ENCODE measurements at places on chromosomes 7 and 10.

GRCh38 chr10:75616874-75617478 lies 185.6 kb downstream of the LRMDA start:
- DNase-seq: no peak

- DNase-seq: no peak
These were observed 85.4 kb downstream of the SIRT1 start for GRCh38 chr10:67969875-67970274.

DNA sequence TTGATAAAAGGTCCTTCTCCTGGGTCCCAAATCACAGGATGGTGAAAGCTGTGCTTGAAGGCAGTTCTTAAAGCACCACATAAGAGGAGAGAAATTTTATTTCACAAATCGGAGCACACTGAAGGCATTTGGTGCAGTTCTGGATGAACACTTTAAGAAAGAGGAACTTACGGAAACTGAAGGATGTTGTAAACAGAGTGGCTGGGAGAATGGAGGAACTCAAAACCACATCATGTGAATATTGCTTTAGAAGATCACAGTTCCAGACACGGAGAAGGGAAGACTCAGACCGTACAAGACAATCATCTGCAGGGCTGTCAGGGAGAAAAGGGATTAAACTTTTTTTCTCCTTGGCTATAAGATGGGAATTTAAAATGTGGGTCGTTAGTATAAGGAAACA lies 9.0 kb upstream of the GPR141 start:
- DNase-seq: no peak

- DNase-seq: no peak
These were observed 57.2 kb downstream of the C7orf25 start for GRCh38 chr7:42854571-42855118.

DNA sequence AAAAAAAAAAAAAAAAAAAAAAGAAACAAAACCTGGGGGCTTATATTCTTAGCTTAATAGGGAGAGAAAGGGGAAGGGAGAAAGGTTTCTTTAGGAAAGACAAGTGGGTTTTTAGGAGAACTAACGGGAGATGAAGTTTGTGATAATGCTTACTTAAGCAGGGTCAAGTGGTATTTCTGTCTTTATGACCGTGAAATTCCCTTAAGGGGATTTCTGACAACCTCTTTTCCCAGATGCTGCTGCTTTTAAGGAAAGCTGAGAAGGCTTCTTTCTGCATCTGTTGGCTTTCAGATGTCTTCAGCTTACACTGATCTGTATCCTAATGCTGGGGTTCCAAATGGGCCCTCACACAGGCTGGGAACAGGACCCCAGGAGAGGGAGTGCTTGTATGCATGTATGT lies 42.6 kb downstream of the ADAMTS14 start:
- DNase-seq: no peak
